ENCODE measurements at places on chromosomes 11 and 22.

- no peak for DNase-seq
These were observed 109.3 kb downstream of the MN1 start for GRCh38 chr22:27692243-27692642.

GRCh38 chr22:25380122-25380747 is 160.8 kb downstream of the CRYBB2 start:
- no peak for DNase-seq

- no peak for DNase-seq
These were observed 691 bp downstream of the CEP295 start for GRCh38 chr11:93662175-93662570.

- no peak for DNase-seq
These were observed 8.5 kb downstream of the YPEL4 start for GRCh38 chr11:57641011-57641807.

- DNase-seq, result no peak
These were observed at the start of gene CRYBB1 for GRCh38 chr22:26617271-26618199. CRYBB1 (minus strand) TSS chr22:26618027; CDS start chr22:26616319, 1,708 bp downstream.

DNA sequence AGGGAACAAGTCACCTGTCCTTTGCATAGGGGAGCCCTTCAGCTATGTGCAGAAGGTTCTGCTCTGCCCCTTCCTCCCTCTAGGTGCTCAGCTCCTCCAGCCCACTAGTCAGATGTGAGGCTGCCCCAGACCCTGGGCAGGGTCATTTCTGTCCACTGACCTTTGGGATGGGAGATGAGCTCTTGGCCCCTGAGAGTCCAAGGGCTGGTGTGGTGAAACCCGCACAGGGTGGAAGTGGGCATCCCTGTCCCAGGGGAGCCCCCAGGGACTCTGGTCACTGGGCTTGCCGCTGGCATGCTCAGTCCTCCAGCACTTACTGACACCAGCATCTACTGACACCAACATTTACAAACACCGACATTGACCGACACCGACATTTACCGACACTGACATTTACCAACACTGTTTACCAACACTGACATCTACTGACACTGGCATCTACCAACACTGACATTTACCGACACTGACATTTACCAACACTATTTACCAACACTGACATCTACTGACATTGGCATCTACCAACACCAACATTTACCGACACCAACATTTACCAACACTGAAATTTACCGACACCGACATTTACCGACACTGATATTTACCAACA is 71.9 kb upstream of the PPP6R3 start:
- no peak for DNase-seq

DNA sequence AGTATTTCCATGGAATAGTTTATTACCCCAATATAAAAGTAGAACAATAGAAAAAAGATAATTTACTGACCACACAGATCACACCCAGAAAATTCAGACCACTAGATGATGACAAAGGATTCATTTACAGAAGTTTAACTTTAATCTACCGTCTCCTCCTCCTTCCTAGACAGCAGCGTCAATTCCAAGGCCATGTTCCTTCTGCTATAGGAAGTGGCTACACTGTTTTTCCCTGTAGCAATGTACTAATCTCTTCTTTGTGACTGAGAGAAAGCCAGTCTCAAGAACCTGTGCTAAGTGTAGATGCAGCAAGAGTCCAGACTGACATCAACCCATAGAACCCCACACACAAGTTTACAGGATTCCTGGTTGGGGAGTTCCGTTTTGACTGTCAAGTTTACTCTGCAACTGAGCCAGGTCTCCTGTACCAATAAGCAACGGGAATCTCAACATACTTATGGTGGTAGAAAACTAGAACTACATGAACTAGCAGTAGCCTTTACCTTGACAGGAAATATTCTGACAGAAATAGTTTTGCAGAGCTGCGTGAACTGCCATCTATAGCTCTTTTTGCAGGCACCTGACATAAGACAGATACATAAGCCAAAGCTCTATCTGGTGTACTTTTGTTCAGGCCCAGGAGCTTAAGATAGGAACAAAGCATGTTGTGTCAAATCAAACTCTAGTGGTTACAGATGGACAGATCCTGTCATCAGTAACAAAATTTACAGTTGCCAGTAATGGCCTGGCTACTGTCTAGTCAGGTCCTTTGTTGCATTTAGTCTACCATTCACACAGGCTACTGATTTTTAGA is 42.9 kb downstream of the MRTFA start:
- DNase-seq, result no peak

DNA sequence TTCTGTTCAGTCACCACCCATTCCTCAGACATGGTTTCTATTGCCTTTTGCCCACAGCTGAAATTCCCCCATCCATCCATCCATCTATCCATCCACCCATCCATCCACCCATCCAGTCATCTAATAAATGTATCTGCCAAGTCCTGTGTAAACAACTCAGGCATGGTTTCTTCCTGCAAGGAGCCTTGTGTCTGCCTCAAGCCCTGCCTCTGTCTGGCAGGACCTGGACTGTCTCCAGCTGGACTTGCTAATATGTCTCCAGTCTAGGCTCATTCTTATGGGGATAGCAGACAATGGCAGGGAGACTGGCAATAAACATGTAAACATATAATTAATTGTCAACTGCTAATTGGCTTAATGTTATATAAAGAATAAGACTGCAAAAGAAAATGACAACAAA is 64.7 kb upstream of the AMPD3 start:
- no peak for DNase-seq

GRCh38 chr11:128156486-128156885 is 430.9 kb downstream of the ETS1 start:
- no peak for DNase-seq

GRCh38 chr11:85805387-85805786 is 5.6 kb downstream of the SYTL2 start:
- no peak for DNase-seq

All from nephron progenitor cell (in vitro differentiated cells).